NCI-H187 (cell line): ENCODE measurements at places on chromosomes 6 and 20.

DNA sequence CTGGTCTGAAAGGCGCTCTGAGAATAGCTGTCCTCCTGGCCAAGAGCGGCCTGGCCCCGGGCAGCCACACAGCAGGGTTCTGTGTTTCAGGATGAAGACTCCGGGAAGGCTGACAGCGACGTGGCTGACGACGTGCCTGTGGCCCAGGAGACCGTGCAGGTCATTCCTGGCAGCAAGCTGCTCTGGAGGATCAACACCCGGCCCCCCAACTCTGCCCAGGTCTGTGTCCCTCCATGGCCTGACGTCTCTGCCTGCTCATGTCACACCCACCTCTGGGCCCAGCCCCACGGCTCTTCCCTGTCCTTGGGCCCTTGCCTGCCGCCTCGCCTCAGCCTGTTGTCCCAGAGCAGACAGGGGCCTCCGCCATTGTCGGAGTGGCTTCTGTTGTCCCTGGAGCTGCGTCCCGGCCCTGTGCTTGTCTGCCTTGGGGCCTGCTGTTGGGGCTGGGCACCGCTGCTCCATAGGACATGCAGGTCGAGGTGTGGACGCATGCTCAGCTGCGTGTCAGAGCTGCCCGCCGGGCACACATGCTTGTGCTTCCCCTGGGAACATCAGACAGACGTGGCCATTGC, 16.2 kb upstream of the ADRM1 start:
- DNase-seq = no peak

DNA sequence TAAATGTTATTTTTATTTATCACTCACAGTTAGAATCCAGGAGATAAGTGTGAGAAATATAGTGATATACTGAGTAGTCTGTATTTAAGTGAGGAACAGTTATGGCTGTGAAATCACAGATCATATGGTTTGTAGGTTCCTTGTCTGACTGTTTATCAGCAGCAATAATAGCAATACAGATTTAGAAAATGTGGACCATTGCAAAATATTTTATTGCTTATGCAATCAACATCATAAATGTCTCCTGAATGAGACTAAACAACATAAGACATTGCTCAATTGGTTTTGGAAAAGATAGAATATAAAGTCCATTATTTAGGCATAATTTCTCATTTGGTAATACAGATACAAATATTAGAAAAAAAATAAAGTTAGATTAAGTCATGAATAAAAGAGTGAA, 43.7 kb downstream of the CCDC170 start:
- DNase-seq = no peak

- DNase-seq = no peak
Observed at GRCh38 chr6:111888928-111889695, 15.9 kb upstream of the FYN start.

GRCh38 chr6:136087986-136088385, 162.1 kb downstream of the MTFR2 start:
- no peak for DNase-seq

- DNase-seq = no peak
Observed at GRCh38 chr6:33430991-33431879, 11.4 kb downstream of the SYNGAP1 start.

GRCh38 chr6:52368002-52368401, 6.1 kb downstream of the PAQR8 start:
- DNase-seq = no peak
